ENCODE measurements at places on chromosomes 12 and 14.

- no peak for DNase-seq
Measured at GRCh38 chr14:45664668-45665356, 411.8 kb upstream of the MIS18BP1 start.

- DNase-seq: no peak
Measured at GRCh38 chr12:85509857-85510256, 229.8 kb downstream of the ALX1 start.

DNA sequence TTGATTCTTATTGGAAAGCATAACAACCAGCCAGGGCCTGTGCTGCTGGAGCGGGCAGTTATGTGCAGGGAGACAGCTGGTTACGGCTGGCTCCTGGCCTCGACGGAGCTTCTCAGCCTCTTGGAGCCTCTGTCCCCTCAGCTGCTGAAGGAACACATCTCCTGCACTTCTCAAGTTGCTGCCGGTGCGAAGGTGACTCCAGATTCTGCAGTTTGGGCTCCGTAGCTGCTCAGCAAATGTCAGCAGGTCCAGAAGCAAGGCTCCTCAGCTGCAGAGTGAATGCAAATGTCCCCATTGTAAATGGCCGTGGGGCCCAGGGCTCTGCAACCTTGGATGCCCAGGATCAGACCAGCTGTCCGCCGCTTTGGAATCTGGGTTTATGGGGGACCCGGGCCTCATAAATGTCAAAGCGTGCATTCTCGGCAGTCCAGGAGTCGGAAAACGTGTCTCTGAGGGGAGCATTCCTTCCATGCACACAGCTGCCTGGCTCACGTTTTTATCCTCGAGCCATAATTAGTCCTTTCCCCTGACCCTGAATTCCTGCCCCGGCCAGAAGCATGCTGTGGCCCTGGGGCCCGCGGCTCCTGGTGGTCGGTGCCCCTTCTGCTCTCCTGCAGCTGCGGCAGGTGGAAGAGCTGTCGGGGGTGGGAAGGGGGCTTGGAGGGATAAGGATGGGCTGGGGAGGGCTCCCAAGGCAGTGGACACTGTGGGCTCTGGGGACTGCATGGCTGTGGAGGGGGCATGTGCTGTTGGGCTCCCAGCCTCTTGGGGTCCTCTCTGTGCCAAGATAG is 106.0 kb downstream of the KIF26A start:
- no peak for DNase-seq

DNA sequence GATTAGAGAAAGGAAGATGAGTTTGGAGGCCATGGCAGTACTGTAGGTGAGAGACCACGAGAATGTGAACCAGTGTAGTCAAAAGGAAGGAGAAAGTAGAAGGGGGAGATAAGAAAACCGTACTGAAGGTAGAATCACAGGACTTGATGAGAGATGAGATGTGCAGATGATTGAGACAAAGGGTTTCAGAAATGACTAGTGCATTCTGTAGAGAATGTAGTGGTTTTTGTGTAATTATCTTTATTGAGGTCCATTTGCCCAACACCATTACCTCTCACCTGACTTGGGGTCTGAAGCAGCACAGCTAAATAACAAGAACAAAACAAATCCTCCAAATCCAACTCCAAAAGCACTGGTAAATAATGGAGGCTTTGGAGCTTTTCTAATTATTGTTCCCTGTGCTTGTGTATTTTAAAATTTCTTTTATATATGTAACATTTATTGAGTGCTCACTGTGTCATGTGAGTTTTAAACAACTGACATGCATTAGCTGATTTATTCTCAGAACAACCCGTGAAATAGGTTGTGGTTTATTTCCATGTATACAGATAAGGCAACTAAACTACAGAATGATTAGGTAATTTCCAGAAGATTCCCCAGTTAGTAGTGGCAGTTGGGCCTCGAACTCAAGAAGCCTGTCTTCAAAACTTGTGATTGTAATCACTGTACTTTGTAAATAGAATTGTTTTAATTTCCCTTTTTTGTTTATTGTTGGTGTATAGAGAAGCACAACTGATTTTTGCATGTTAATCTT is 390.0 kb downstream of the AEBP2 start:
- DNase-seq: no peak

- DNase-seq: no peak
Measured at GRCh38 chr12:47881826-47882427, 22.9 kb downstream of the VDR start.

DNA sequence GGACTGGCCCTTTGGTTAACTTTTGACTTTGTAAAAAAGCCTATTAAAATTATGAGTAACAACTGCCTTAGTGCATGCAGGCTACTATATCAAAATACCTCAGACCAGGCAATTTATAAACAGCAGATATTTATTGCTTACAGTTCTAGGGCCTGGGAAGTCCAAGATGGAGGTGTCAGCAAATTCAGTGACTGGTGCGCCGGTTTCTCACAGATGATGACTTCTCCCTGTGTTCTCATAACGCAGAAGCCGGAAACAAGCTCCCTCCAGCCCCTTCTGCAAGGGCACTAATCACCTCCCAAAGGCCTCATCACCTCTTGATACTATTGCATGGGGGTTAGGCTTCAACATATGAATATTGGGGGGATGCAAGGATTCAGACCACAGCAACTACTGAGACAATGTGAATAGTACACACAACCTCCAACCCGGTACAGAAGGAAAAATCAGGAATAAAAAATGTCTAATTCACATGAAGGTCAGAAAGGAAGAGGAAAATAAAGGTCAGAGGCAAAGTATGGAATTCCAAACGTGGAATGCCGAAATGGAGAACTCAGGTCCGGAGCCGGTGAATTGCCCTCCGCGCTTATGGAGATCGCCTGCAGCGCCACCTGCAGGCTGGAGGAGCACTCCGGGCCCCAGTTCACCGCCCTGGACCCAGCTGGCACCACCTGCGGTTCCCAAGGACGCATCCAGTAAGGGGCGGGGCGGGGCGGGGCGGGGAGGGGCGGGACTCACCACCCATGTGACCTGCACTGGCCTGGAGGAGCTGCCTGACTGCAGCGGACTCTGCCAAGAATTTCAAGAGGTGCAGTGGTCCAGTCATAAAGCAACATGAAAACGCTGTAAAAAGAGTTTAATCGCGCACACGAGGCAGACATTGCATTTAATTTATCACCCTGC is 203.4 kb downstream of the KIF26A start:
- DNase-seq: peak; percentile 85

DNA sequence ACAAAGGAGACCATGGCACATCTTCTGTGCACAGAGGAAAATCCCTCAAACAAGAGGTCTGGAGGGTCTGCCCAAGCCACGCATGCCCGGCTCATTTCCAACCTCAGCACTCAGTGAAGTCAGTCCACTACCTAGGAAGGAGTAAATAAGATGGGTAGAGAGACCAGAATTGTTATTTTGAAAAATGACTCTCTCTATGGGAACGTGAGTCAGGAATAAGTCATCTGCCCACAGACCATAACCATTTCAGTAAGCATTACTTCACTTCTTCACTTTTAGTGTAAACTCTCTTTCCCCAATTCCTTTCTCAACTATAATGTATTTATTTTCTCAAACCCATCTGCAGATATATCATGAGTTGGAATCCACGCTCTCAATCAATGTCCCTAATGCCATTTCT is 1039.9 kb upstream of the USP15 start:
- no peak for DNase-seq

DNA sequence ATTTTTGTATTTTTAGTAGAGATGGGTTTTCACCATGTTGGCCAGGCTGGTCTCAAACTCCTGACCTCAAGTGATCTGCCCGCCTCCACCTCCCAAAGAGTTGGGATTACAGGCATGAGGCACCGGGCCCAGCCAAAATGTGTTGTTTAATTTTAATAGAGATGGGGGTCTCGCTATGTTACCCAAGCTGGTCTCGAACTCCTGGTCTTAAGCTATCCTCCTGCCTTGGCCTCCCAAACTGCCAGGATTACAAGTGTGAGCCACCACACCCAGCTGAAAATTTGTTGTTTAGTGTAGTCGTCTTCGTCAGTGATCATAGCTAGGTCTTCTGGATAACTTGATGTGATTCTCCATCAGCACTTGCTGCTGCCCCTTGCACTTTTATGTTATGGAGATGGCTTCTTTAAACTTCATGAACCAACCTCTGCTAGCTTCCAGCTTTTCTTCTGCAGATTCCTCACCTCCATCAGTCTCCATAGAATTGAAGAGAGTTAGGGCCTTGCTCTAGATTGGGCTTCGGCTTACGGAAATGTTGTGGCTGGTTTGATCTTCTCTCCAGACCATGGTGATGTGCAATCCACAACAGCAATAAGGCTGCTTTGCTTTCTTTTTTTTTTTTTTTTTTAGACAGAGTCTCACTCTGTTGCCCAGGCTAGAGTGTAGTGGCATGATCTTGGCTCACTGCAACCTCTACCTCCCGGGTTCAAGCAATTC is 13.0 kb downstream of the ISCU start:
- DNase-seq: no peak
